ENCODE measurements at places on chromosomes 16 and 17.

GRCh38 chr16:12675046-12675445, 128.6 kb downstream of the CPPED1 start:
- no peak for DNase-seq

GRCh38 chr16:69326172-69326873, 4.1 kb downstream of the PDF start:
- no peak for DNase-seq

GRCh38 chr16:15932939-15933338, 16.5 kb upstream of the ABCC1 start:
- no peak for DNase-seq

GRCh38 chr17:27558341-27558740, 72.6 kb upstream of the LGALS9 start:
- DNase-seq: no peak

DNA sequence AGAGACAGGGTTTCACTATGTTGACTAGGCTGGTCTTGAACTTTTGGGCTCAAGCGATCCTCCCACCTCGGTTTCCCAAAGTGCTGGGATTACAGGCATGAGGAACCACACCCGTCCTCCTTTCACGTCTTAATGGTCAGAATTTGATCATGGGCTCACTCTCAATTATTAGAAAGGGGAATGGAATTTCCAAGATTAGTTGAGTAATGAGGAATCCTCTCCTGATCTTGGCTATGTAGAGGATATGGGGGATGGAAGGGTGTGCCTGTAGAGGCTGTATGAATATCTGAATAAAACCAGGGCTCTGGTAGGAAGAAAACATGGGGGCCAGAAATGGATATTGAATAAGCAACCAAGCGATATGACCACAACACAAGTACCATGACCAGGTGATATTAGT, 25.9 kb upstream of the SMURF2 start:
- DNase-seq: no peak

GRCh38 chr16:57115514-57116182, 23.3 kb downstream of the CPNE2 start:
- no peak for DNase-seq

- DNase-seq: no peak
These were observed 293.8 kb downstream of the ABCC12 start for GRCh38 chr16:47861999-47862398.

DNA sequence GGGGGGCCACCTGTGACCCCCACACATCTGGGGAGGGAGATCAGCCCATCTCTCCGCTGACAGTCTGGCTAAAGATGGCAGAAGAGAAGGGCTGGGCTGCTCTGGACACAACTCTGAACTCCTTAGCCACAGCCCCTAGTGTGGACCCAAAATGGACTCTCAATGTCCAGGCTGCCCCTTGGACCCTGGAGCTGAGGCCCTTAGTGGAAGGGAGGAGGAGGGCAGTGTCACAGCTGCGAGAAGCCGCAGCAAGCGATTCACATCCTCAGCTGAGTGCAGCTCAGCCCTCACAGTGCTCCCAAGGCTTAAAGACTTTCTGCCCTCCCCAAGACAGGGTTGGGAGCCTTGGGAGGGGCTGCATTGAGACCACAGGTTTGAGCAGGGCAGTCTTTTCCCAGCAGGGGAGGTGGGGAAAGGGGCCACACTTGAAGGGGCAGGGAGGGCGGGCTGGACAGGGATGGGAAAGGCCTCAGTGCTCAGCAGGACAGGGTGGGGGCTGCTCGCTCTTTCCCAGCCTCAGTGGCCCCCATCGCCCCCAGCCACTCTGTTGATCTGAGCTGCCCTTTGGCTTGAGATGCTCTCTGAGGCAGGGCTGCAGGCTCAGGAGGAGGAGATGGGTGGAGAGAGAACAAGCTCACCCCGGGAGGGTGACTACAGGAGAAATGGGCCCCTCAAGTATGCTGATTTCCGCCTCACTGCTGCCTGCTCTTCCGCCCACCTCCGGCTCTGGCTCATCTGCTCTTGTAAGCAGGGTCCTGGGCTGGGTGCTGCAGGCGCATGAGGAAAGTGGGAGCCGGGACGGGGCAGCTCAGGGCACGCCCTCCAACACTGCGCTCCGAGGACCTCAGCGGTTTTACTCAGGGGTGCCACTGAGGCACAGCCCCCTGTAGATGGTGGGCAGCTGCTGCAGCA, 50.9 kb upstream of the MTSS2 start:
- DNase-seq: no peak

- DNase-seq: no peak
These were observed 27.7 kb downstream of the SRL start for GRCh38 chr16:4214215-4214621.

GRCh38 chr16:21600031-21600773, 825 bp downstream of the METTL9 start:
- peak; percentile 16 for DNase-seq

- no peak for DNase-seq
These were observed 3.5 kb downstream of the KRT40 start for GRCh38 chr17:40980596-40980995.

GRCh38 chr17:76410328-76410965, 26.0 kb downstream of the SPHK1 start:
- DNase-seq: no peak

DNA sequence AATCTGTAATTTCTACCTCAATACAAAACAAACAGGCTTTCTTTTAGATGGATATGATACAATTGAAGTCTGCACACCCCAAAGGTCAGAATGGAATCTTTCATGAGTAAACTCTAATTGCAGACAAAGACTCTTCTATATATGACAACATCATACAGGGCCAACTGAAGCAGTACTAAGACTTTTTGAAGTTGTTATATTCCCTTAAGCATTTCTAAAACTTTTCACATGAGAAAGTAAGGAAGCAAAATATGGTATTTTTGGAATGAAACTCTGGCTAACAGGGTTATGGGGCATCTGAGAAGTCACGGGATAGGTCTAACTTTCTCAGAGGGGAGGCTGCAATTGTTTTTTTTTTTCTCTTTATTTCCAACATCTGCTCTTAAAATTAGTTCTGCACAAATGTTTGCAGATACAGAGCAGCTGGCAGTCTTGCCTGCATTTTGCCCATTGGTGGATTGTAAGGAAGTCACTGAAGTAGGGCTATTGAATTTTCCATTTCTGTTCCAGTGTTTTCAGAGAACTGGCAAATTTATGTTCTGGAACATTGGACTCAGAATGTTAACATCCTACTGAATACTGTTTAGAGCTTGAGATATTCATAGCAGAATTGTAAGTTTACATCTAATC, 59.1 kb downstream of the SSH2 start:
- DNase-seq: no peak

- no peak for DNase-seq
These were observed 31.3 kb downstream of the METRNL start for GRCh38 chr17:83110735-83111134.

- no peak for DNase-seq
These were observed 296.7 kb upstream of the IRX5 start for GRCh38 chr16:54633943-54634362.
